ENCODE measurements at places on chromosomes 7 and 10. TPM values are rescaled to one million over a fixed set of nuclear protein-coding genes. Genes with fewer than 3 reads are reported as not detected.

TBX20 gene
- 49.5 TPM for total RNA-seq

CPEB3 gene
- total RNA-seq: 0.65 TPM

TAS2R60 gene
- total RNA-seq: not detected

AKR1C8 gene
- not detected for total RNA-seq

OR2A1 gene
- total RNA-seq: not detected

ACSM6 gene
- total RNA-seq: not detected

RAPGEF5 gene
- total RNA-seq: 42.4 TPM

INA gene
- 0.36 TPM for total RNA-seq

OPN1SW gene
- total RNA-seq: not detected

RELN gene
- total RNA-seq: 0.18 TPM

ST8SIA6 gene
- total RNA-seq: not detected
